Aorta (tissue), 5 donors: ENCODE measurements at places on chromosomes 13 and 19. TPM values are rescaled to one million over a fixed set of nuclear protein-coding genes. Genes with fewer than 3 reads are reported as not detected.
A peak's percentile ranks its signal among the peaks of the same experiment; 100 is the strongest.

DNA sequence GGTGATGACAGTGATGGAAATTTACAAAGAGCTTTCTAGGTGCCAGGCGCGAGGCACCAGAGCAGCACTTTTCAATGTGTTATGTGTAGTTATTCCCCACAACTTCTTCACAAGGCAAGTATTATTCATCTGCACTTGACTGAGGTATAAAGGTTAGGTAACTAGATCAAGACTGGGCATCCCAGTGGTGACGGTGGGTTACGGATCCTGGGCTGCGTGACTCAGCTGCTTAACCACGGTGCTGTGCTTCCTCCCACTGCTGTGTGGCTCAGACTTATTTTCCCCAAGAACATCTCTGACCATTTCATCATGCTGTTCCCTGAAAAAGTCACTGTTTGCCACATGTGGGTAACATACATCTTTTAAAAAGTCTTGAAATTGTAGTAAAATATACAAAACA is 19.3 kb downstream of the EDDM13 start:
- H3K36me3 ChIP-seq, result no peaks in the 10 kb centered on the region
- H3K27me3 ChIP-seq, result no peaks in the 10 kb centered on the region
- no peaks in the 10 kb centered on the region for H3K4me1 ChIP-seq
- no peak overlapping the region for H3K27ac ChIP-seq
- H3K4me3 ChIP-seq, result no peak overlapping the region
- no peak for DNase-seq

DNA sequence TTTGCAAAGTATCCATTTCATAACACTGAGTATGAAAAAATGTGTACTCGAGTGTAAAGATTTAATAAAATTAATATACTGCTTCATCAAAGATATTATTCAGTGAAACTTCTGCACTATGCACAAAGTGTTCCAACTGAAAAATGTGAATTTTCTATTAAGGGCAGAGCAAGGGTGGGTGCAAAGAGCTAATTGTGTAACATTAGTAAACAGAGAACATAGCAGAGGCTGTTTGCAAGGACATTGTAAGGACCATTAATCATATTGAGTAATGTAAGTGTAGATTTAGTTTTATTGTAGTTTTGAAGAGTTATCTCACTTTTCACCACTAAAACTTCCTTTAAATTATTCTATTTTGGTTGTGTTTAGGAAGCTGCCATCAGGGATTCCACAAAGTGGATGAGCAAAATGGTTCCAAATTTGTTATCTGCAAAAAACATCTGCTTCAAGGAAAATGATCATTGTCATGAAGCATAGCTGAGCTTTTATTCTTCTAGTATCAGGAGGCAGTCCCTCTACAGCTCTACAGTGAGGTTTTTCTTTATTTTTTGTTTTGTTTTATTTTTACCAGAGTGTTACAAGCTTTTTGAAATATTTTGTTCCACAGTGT is 1375.4 kb downstream of the SLITRK1 start:
- no peak for DNase-seq
- no peaks in the 10 kb centered on the region for H3K4me1 ChIP-seq
- no peak overlapping the region for H3K4me3 ChIP-seq
- no peaks in the 10 kb centered on the region for H3K27me3 ChIP-seq

DNA sequence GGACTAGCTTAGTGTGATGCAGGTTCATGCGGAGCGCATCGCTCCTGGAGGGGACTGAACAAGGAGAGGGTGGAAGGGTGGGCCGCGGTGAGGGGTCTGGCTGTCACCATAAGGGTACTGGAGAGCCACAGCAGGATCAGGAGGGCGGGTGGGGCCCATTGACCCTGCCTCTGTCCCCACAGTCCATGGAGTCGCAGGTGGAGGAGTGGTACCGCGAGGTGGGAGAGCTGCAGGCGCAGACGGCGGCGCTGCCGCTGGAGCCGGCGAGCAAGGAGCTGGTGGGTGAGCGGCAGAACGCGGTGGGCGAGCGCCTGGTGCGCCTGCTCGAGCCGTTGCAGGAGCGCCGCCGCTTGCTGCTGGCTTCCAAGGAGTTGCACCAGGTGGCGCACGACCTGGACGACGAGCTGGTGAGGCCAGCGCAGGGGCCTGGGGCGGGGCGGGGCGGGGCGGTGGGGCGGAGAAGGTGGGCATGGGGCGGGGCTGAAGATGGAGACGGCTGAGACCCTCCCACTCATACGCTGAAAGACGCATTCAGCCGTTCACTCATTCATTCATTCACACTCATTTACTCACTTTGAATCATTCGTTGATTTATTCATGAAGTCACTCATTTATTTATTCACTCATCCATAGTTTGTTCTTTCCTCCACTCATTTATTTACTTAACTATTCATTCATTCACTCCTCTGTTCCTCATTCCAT is 27.5 kb upstream of the SHKBP1 start:
- no peak overlapping the region for H3K27ac ChIP-seq
- no peak overlapping the region for H3K4me3 ChIP-seq
- H3K4me1 ChIP-seq, result no peaks in the 10 kb centered on the region
- no peak for DNase-seq

- no peaks in the 10 kb centered on the region for H3K4me1 ChIP-seq
- no peaks in the 10 kb centered on the region for H3K27me3 ChIP-seq
- no peak overlapping the region for H3K27ac ChIP-seq
- DNase-seq, result no peak
- no peaks in the 10 kb centered on the region for H3K36me3 ChIP-seq
- no peak overlapping the region for H3K4me3 ChIP-seq
Observed at GRCh38 chr13:57470491-57470890, 161.1 kb upstream of the PCDH17 start.

GRCh38 chr19:49430678-49431329 is 5.6 kb downstream of the GFY start:
- no peak for DNase-seq
- no peak overlapping the region for H3K27ac ChIP-seq
- H3K36me3 ChIP-seq, result no peaks in the 10 kb centered on the region
- H3K27me3 ChIP-seq, result peaks cover 3% of the 10 kb centered on the region

Gene SIGLEC6
- 0.52 TPM for total RNA-seq

- peaks cover 4% of the 10 kb centered on the region for H3K4me1 ChIP-seq
- H3K4me3 ChIP-seq, result no peak overlapping the region
- H3K27me3 ChIP-seq, result no peaks in the 10 kb centered on the region
- no peak overlapping the region for H3K27ac ChIP-seq
- no peaks in the 10 kb centered on the region for H3K36me3 ChIP-seq
Observed at GRCh38 chr19:13044231-13044836, 49.1 kb downstream of the NFIX start.

Gene KANK3
- 23.9 TPM for total RNA-seq

DNA sequence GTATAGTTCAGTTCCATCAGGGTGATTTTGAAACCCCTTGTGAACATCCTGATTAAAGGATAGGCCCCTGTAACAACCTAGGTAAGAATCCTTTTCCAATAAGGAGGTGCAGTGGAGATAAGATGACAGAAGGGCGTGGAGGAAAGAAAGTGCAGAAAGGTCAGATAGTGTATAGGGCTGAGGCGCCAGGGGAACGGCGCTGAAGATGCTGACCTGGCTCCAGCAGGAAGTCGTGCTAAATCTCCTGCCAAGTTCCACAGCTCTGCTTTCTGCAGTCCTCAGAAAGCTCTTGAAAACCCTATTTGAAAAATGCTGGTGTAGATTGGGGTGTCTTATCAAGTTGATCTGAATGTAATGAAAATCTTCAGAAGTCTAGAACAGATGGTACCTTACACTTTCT is 221.7 kb downstream of the COG6 start:
- no peak overlapping the region for H3K4me3 ChIP-seq
- no peaks in the 10 kb centered on the region for H3K36me3 ChIP-seq
- DNase-seq, result no peak
- no peaks in the 10 kb centered on the region for H3K4me1 ChIP-seq
- H3K27me3 ChIP-seq, result no peaks in the 10 kb centered on the region

DNA sequence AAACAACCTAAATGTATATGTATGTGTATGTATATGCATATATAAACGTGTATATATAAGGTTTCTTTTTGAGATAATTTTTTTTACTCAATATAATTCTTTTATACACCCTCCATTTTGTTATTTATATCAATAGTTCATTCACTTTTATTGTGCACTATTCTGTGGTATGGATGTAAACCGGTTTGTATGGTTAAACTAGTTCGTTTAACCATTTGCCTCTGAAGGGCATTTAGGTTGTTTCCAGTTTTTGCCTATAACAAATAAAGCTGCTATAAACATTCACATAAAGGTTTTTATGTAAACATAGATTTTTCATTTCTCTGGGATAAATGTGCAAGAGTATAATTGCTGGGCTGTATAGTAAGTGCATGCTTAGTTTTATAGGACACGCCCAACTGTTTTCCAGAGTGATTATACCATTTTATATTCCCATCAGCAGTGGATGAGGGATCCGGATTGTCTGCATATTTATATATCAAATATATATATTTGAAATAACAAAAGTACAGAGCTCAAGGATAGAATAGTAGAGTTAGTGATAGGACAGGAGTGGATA is 380.3 kb downstream of the TSHZ3 start:
- no peaks in the 10 kb centered on the region for H3K4me1 ChIP-seq
- no peak overlapping the region for H3K27ac ChIP-seq
- no peaks in the 10 kb centered on the region for H3K36me3 ChIP-seq

Gene PDE4C
- total RNA-seq, result 2.3 TPM

DNA sequence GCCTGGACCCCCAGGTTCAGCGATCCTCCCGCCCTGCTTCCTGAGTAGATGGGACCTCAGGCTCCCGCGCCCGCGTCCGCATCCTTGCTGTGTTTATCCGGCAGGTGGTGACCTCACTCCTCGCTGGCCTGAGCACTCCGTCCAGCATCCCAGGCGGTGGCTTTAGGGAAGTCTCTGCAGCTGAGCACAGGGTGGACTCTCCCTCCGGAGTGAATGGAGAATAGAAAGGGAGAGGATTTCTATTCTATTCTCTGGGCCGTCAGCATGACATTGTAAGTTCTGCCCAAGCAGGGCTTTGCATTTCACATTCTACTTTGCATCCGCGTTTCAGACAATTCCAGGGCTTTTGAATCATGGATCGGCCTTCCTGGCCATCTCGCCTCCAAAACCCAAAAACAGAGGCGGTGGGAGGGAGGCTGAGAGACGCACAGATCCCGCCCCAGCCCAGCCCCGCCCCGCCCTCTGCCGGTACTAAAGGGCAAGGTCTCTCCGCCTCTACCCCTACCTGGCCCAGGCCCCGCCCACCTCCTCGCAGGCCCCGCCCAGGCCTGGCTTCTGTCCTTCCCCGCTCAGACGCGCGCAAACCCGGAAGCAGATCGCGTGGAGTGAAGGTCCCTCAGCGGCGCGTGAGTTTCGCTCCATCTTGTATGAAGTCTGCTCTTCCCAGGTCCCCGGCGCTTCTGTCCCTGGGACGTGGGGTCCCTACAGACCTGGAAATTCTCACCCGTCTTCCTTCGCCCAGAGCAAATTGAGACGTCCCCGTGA is at the start of gene ZNF525:
TSS of gene ZNF525 (plus strand) at position 572 of the 765 bp plus-strand sequence. CDS start 6,577 bp downstream, outside the sequence.
- H3K4me1 ChIP-seq, result no peaks in the 10 kb centered on the region
- H3K4me3 ChIP-seq, result peak within 1 kb of the TSS; percentile 52
- H3K36me3 ChIP-seq, result no peaks in the 10 kb centered on the region
- no peaks in the 10 kb centered on the region for H3K27me3 ChIP-seq
- DNase-seq, result peak; percentile 95

Gene QPCTL
- 5.4 TPM for total RNA-seq

Gene NLRP7
- total RNA-seq, result not detected
